ENCODE measurements at places on chromosomes 4 and X.

- DNase-seq, result no peak
Measured at GRCh38 chr4:36115312-36115711, 129.0 kb downstream of the ARAP2 start.

DNA sequence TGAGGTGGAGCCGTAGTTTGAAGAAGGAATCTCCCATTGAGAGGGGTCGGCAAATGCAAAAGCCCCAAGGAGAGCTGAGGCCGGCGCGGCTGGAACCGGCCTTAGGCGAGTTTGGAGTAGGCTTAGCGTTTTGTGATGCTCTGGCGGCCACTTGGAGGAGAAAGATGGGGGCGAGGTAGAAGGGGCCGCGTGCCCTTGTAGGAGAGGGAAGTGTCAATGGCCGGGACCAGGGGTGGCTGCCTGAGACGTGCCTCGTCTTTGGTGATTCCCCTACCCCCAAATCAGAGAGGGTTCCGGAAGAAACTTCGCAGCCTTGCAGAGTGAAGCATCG is 11.7 kb downstream of the MSX1 start:
- DNase-seq, result no peak

DNA sequence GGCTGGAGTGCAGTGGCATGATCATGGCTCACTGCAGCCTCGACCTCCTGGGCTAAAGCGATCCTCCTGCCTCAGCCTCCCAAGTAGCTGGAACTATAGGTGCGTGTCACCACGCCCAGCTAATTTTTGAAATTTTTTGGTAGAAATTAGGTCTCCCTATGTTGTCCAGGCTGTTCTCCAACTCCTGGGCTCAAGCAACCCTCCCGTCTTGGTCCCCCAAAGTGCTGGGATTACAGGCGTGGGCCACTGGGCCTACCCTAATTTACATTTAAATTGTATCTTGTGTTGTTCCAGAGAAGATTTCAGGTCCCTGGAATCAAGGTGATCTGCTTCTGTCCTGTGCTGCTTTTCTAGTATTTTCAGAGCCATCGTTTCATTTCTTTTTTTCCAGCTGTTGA is 1.2 kb upstream of the LRPAP1 start:
- DNase-seq, result no peak

DNA sequence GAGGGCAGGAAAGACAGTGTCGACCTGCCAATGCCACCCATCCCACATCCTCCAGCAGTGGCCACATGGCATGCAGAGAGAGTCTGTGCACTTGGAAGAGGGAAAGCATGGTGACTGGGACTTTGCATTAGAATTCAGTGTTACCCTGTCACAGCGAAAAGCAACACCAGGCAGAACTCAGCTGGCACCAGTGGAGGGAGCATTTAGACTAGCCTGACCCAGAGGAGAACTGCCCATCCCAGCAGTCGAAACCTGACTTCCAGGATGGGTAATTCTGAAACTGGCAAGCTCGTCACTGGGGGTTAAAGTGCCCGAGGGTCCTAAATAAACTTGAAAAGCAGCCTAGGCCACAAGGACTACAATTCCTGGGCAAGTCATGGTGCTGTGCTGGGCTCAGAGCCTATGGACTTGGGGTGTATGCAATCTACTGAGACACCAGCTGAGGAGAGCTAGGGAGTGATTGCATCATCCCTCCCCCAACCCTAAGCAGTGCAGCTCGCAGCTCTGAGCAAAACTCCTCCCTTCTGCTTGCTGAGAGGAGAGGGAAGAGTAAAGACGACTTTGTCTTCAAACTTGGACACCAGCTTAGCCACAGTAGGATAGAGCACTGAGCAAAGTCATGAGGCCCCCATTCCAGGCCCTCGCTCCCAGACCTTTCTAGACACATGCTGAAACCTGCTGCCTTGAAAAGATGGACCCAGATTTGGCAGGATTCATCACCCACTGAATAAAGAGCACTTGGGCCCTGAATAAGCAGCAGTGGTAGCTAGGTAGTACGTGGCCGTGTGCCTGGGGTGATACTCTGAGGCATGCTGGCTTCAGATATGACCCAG is 68.8 kb downstream of the DDX60L start:
- no peak for DNase-seq

DNA sequence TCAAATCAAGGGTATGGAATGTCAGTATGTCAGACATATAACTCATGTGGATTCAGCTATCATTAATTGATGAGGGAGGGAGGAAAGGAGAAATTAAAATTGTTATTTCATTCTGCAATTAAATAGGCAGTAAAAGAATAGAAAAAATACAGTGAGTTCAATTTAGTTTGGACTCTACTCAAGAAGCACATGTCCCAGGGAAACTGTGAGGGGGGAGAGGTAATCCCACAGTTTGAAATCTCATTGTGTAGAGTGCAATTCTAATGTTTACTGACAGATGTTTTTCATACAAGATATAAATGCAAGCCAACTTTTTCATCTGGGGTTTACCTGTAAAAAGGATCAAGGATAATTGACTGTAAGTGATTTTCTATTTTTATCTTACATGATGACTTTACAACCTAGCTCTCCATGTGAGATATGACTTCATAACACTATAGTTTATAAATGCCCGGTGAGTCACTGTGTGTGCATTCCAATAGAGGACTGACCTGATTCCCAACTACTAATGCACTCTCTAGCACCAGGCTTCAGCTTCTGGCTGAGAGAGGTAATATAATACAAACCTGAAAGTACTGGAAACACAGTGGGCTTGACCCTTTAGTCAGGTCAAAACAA is 35.2 kb upstream of the SCD5 start:
- no peak for DNase-seq

- DNase-seq, result no peak
Measured at GRCh38 chr4:90198086-90198847, 71.1 kb downstream of the CCSER1 start.

- DNase-seq, result no peak
Measured at GRCh38 chr4:144634978-144635747, 10.8 kb upstream of the HHIP start.

DNA sequence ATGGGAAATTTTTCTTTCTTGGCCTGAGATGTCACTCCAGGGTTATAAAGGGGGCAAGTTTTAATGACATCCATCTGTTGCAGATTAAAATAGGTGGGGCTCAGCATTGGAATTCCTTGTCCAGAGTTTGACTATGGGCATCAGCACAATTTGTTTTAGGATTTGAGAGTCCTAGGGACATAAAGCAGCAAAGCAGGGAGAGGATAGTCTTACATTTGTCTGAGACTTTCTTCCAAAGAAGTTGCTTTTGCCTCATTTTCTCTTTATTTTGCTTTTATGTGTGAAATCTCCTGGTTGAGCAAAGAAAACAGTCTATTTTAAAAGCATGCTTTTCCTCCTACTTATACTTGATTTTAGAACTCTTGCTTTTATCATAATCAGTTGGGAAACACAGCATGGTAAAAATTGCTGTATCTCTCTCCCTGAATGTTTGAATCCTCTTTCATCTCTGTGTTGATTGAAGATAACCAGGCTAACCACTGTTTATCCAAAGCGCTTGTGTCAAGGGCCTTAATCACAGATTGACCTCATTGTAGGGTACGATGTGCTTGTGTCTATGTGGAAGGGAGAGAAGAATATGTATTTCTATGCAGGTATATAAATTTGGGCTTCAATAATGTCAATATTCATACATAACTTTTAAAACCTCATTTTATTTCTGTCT is 121.5 kb downstream of the ANK2 start:
- DNase-seq, result no peak

Data from T-helper 17 cell (primary cell).